NB4 (cell line): ENCODE measurements at places on chromosomes 7 and 10.
A peak's percentile ranks its signal among the peaks of the same experiment; 100 is the strongest.

GRCh38 chr7:132939495-132939894, 142.4 kb downstream of the CHCHD3 start:
- DNase-seq = no peak

GRCh38 chr10:113175176-113175575, 225.1 kb downstream of the TCF7L2 start:
- DNase-seq = no peak

- DNase-seq = no peak
These were observed 11.5 kb downstream of the PPIF start for GRCh38 chr10:79358811-79359210.

DNA sequence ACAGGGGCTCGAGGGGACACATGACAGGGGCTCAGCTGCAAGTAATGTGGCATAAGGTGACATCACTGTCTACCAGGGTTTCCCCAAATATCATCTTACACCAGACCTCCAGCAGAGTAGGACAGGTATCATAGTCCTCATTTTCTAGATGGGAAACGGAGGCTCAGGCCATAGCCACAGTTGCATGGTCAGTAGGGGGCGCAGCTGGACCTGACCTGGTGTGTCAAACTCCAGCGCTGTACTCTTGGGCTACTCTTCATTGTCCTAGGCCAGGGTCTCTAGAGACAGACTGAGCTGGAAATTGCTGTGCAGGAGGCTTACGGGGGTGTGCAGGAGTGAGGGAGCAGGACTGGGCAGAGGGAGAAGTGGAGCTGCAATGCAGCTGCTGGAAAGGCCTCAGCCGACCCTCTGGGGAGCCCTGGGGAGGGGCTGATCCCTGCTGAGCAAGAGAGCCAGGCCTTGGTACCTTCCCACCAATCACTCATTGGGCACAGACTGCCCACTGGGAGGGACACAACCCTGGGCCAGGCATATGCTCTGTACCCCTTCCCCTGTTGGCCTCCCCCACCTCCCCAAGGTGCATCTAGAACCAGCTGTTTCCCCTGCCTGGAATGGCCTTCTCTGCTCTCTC, 89.9 kb downstream of the CDH23 start:
- peak; percentile 75 for DNase-seq

DNA sequence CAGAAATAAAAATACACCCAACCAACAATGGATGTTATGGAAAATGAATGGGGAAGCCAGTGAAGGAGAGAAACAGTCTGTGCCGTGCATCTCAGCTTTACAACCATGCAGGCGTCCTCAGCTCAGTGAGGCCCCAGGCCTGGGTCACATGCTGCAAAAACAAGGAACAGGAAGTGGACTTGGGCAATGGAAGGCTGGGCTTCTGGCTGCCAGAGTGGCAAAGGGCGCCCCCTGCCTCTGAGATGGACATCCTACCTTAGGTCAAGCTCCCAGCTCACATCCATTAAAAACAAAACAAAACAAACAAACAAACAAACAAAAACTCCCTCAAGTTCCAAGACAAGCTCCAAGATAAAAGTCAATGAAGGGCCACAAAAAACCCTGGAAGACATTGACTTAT, 54.7 kb upstream of the AFAP1L2 start:
- DNase-seq = peak; percentile 79

GRCh38 chr7:152382244-152382643, 53.6 kb downstream of the KMT2C start:
- DNase-seq = no peak

DNA sequence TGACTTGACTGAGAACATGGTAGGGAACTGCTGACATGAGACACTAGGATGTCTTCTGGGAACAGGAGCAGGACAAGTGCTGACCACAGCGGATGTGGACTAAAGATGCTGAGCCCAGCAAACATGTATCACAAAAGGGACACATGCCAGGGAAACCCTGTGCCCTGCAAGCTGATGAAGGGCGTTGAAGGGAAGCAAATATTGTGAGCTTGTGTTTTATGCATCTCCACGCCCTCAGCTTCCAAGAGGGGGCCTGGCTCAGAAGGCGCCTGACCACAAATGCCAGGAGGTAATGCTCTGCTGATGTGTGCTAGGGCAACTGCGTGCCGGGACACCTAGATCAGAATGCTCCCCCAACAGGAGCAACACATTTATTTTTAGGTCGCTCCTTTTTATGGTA, 207.3 kb downstream of the CXCL12 start:
- DNase-seq = no peak

DNA sequence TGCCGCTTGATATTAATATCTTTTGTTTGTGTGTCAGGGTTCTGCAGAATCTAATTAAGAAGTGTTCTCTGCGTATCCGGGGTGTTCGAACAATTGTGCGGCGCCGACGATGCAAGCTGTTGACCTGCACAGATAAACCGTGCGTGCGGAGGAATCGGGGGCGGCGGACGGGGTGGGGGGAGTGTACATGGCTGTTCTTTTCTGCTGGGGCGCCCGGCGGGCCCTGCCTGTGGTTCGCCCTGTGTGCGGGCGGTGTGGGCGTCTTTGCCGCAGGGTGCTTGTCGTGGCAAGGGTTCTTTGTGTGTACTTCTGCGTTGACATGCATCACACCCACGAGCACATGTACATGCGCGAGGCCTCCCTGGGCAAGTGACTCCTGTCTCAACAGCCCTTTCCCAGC, 47.9 kb downstream of the MICALL2 start:
- no peak for DNase-seq

DNA sequence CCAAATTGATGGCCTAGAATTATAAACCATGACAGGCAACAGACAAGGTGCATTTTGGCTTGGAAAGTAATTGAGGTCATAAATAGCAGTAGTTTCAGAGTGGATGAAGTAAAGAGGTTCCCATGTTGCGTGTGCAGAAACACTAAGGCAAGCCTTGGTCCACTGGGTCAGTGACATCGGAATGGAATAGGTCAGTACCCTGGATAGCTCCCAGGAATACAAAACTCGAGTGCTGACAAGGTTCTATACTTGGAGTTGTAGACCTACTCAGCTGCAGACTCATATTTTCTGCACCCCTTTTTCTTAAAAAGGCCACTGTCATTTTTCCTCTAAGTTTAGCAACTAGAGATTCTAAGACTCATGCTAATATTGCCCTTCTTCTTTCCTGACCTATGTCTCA, 132.8 kb downstream of the DYNC1I1 start:
- peak; percentile 14 for DNase-seq

DNA sequence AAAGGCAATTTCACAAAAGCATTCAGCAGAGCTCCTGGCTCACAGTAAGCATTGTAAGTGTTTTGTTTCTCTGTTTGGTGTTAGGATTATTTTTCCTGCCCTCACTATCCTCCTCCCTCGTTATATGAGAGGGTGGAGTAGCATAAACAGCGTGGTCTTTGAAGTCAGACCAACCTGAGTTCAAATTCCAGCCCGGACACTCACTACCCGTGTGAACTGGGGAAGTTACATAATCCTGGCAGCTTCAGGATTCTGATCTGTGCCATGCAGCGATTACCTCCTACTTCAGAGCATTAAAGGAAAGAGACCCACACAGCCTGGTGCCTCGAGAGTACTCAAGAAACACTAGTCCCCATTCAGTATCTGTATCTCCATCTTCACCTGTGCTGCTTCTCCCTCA, 386.5 kb downstream of the INHBA start:
- no peak for DNase-seq

GRCh38 chr10:130989670-130990232, 321.8 kb downstream of the TCERG1L start:
- no peak for DNase-seq

- DNase-seq = no peak
These were observed 537.5 kb downstream of the GPAM start for GRCh38 chr10:111646021-111646420.

- peak; percentile 86 for DNase-seq
These were observed 586 bp upstream of the AOC1 start for GRCh38 chr7:150851492-150852370.

DNA sequence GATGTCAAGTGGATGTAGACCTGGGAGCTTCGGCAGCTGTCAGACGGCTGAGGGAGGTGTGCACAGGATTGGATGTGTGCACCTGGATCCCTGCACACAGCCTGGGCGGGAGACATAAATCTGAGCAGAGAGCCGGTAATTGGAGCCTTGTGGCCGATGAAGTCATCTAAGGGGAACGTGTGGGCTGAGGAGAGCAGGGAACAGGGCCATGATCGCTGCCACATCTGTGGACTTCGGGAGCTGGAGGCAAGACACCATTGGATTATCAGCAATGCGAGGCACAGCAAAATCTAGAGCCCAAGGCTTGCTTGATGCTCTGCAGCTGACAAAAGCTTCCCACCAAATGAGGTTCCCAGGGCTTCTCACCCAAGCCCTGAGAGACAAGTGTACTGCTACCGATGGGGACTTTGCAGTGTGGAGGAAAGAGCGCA, 147.7 kb downstream of the PTPN20 start:
- DNase-seq = no peak

- no peak for DNase-seq
These were observed 6.9 kb downstream of the HNRNPA2B1 start for GRCh38 chr7:26193432-26194207.

DNA sequence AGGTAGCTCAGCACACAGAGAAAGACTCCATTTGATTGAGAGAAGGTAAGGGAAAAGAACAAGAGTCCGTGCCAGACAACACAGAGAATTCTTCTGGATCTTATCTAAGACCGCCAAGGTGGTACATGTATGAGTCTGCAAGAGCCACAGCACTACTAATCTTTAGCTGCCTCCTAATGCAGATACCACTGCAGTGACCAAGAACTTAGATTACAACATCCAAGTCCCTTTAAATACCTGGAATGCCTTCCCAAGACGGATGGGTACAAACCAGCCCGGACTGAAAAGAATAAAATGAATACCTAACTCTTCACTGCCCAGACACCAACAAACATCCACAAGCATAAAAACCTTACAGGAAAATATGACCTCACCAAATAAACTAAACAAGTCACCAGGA, 33.3 kb downstream of the TFEC start:
- DNase-seq = no peak
